ENCODE measurements at places on chromosomes 4 and X. TPM values are rescaled to one million over a fixed set of nuclear protein-coding genes. Genes with fewer than 3 reads are reported as not detected.
A peak's percentile ranks its signal among the peaks of the same experiment; 100 is the strongest.

GRCh38 chrX:148723551-148723950 is 223.1 kb downstream of the AFF2 start:
- no peak for DNase-seq

DNA sequence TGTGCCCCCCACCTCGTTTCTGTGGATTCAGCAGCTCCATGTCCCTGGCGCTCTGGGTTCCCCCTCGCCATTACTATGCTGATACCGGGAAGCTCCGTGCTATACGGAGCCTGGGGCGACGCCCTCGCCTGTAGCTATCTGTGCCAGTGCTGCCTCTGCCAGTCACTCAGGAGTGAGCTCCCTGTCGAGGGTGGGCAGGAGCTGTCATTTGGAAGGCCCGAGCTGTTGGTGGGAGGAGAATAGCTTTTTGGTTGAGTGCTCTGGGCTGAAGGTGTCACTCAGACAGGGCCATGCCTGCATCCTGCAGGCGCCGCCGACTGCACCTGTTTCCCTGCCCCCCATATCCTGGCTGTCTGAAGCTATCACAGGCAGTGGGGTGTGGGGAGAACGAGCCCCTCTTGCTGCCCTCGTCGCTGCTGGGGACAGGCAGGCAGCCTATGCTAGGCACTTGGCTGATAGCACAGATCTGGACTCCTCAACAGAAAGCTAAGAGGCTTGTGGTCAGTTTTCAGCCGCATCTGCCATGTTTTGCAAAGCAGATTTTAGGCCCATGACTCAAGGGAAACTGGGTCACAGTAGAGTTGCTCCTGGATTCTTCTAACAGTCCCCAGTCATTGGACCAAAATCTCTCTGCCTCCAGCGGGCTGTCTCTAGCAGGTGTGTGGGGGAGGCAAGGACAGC is 31.8 kb downstream of the CPLX1 start:
- no peak for DNase-seq

GRCh38 chr4:99190336-99190735 is 28.7 kb downstream of the ADH6 start:
- DNase-seq, result no peak

DNA sequence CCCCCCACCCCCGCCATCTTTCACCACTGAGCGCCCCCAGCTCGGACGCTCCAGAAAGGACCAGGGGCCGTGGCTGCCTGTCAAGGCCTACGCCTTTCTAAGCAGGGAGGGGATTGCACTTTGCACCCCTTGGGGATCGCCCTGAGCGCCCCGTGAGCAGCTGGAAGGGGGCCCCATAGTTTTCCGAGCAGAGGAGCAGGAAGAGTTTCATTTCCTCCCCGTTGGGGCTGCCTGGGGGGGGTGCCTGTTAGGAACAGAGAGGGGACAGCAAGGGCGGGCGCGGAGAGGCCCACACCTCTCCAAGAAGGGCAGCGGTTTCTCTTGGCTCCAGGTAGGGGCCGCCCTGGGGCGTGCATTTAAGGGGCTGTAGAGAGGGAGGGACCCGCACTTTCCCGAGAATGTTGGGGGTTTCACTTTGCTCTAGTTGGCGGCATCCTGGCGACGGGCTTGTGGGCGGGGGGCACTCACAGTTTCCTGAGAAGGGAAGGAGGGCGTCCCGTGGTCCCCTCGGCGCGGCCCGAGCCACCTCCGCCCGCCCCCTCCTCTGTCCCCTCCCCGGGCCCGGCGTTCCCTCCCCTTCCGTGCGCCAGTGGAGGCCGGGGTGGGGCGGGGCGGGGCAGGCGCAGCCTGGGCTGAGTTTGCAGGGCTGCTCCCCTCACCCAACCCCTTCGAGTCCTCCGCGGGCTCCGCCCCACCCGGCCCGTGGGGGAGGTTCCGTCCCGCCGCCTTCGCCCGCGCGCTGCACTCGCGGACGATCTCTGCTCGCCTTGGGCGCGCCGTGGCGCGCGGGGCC is 82.3 kb upstream of the CD99 start:
- DNase-seq, result peak; percentile 75

DNA sequence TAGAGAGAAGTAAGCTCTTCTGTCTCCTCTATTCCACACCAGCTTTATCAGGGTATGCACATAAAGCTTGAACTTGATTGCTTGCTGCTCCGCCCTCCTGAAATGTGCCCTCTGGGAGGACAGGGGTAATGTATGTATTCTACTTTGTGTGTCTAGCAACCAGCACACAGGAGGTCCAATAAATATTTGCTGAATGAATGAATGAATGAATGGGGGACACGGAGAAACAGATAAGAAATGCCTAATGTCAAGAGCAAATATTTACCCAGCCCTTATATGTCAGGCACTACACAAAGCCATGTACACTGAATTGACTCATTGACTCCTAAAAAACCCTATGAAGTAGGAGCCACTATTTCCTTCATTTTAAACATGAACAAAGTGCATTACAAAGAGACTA is 2.3 kb upstream of the MSL3 start:
- DNase-seq, result no peak

FAM149A gene
- not detected for polyA plus RNA-seq

TRIM75 gene
- polyA plus RNA-seq, result not detected

- DNase-seq, result no peak
Measured at GRCh38 chr4:53477636-53478035, 100.2 kb downstream of the FIP1L1 start.

CSN1S1 gene
- not detected for polyA plus RNA-seq

DNA sequence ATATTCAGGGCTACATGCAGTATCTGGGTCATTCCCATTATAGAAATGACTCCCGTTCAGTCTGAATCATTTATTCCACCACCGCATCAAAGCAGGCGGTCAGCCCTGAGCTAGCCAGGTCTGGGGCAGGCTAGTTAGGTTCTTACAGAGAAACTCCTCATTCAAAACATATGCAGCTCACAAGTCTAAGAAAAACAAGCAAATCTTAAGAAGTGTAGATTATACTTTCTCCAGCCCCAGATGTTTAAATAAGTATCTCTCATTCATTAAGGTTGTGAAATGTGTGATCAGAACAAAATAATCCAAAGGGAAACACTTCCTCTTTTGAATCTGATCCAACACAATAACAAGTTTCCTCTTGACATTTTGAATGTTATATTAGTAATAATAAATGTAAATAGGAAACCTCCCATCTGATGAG is 441.9 kb downstream of the INPP4B start:
- no peak for DNase-seq

AKAP14 gene
- not detected for polyA plus RNA-seq

DNA sequence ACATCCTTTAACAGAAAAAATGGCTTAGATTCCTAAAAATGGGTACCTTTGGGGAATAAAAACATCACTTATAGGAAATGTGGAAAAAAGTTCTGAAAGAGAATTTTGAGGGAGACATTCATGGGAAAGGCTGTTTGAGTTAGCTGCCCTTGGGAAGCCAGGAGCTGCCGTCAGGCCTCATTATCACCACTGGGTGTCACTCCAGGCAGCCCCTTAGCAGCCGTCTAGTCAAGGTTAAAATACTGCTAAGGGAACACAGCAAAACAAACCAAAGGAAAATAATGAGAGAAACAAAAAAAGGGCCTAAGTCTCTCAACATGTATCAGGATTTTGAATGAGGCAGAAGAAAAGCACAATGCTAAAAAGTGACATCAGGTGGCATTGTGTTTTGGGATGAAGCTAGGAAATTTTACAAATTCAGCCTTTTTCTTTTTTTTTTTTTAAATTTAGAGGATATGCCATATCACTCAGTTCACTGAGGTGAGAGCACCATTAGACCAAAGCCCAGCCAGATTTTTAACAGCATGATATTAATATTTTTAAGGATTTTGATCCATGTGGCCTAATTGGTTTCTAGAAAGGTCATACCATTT is 235.3 kb downstream of the GPAT3 start:
- no peak for DNase-seq

- DNase-seq, result no peak
Measured at GRCh38 chr4:147736458-147736857, 4.6 kb downstream of the ARHGAP10 start.

DNA sequence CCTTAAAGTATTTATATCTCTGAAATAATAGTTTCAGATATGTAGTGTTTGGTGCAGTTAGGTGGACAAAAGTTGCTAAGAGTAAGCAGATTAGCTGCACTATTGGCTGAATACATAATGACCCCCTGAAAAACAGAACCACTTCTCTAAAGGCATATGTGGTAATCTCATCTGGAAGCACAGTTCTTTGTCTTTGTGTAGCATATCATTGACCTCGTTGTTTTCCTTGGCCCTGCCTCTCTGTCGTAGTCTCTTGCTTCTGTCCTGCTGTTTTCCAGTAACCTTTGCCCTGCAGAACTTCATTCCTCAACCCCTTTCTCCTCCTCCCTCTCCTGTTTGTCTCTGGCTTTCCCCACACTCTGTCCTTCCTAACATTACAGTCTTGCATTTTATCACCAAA is 41.4 kb downstream of the JADE3 start:
- DNase-seq, result peak; percentile 2

UGT2B7 gene
- polyA plus RNA-seq, result not detected

DNA sequence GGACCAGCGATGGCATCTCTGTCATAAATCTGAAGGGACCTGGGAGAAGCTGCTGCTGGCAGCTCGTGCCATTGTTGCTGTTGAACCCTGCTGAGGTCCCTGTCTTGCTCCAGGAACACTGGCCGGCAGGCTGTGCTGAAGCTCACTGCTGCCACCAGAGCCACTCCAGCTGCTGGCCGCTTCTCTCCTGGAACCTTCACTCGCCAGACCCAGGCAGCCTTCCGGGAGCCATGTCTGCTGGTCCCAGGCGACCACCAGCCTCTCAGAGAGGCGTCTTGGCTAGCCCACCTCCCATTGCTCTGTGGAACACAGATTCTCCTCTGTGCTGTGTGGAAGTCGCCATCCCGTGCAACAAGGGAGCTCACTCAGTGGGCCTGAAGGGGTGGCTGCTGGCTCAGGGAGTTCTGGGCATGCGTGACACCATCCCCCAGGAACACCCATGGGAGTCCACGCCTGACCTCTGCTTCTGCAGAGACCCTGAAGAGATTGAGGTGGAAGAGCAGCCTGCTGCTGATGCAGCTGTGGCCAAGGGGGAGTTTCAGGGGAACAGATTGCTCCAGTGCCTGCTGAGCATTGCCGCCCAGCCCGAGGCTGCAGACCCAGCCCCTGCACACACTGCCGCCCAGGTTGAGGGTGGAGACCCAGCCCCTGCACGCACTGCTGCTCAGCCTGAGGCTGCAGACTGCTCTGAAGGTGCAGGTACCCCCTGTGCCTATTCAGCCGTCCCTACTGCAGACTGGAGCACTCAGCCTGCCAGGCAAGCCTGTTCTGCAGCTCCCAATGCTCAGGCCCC is 33.1 kb upstream of the CYP4V2 start:
- no peak for DNase-seq
